ENCODE measurements at places on chromosomes 4 and X.

GRCh38 chr4:2598511-2599303, 62.3 kb downstream of the FAM193A start:
- DNase-seq: no peak

DNA sequence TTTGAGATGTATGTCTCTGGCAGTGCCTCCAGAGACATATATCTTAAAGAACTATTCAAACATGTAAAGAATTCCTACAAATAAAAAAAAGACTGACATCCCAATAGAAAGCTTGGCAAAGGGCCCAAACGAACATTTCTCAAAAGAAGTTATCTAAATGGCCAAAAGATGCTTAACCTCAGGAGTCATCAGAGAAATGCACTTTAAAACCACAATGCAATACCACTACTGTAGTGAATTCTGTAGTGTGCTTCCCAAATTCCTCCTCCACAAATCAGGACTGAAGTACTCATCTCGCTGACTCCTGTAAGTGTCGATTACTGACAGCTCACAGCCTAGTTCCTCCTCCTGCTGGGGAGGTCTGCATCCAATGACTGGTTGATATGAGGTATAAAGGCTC, 129.0 kb upstream of the MAMLD1 start:
- no peak for DNase-seq

DNA sequence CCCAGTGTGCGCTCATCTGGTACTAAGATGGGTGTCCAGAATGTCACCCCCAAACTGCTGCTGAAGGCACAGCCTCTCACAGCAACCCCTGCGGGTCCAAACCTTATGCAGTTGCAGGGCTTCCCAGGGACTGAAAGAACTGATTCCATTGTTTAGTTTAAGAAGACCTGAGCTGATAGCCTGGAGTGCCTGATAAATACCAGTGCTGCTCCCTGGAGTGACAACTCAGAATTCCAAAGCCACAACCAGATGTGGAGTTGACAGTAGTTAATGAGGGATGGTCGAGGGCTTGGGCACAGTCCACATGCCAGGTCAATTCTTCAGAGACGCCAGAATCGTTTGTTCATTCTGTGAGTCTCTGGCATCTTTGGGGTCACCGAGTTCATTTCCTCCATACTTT, 71.2 kb downstream of the LNX1 start:
- DNase-seq: no peak

DNA sequence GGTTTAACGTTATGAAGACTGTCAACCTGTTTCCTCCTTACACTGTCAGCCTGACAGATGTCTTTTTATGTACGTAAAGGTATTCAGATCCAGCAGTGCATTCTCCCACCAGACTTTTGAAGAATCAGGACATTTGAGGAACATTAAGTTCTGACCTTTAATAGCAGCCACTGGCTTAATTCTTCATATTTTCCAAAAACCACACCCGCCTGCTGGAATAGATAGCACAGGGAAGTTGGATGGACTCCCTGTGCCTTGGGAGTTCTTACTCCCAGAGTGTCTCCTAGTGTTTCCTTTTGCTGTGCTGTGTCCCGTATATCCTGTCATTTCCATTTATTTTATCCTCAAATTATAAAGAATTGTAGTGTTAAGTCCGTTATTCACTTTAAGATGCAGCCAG, 94.5 kb downstream of the AFF1 start:
- no peak for DNase-seq

DNA sequence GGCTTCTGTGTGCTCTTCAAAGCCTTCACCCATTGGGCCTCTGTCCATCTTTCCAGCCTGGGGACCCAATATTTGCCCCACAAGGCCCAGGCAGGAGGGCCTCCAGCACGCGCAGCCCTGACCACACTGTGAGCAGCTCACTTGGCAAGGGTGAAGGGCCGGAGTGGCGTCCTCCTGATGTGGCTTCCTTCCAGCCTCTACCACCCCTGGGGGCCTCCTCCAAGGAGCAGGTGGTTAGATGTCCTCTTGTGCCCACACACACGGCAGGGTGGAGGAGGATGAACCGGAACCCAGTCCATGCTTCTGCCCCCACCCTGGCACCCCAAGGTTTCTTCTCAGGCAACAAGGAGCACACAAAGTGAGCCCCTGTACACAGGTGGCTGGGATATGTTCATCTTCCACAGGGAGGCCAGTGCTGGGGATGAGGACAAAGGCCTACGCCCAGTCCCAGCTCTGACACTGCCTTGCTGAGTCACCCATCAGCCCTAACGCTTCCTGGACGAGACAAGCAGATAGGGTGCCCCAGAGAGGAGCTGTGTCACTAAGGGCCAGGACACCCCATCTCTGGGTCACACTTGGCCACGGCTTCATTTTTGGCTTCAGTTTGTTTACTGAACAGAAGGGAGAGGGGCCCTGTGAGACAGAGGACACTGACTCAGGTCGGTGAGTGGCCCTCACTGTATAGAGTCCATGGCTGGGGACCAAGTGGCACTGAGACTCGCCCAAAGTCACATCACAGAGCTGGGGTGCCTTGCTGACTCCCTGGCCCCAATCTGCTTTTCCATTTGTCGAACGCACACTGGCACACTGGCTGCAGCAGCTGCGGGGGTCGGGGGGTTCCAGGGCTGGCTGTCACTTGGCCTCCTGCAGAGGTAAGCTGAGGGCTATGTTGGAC, 1.9 kb downstream of the UBL4A start:
- DNase-seq: no peak

DNA sequence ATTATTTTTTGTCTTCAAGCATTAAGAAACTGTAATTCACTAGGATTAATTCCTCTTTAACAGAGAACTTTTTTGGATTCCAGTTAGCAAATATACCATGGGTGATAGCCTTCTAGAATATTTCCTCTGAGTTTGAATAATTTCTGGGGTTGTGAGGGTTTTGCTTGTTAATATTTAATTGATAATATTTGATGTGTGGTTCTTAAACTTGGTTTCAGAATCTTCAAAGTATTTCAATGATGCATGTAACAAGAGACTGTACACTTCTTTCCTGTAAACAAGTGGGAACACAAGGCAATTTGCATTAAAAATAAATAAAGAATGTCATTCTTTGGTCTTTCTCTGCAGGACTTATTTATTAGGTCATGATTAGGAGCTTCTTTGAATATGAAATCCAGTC, 9.5 kb upstream of the C4orf51 start:
- no peak for DNase-seq

DNA sequence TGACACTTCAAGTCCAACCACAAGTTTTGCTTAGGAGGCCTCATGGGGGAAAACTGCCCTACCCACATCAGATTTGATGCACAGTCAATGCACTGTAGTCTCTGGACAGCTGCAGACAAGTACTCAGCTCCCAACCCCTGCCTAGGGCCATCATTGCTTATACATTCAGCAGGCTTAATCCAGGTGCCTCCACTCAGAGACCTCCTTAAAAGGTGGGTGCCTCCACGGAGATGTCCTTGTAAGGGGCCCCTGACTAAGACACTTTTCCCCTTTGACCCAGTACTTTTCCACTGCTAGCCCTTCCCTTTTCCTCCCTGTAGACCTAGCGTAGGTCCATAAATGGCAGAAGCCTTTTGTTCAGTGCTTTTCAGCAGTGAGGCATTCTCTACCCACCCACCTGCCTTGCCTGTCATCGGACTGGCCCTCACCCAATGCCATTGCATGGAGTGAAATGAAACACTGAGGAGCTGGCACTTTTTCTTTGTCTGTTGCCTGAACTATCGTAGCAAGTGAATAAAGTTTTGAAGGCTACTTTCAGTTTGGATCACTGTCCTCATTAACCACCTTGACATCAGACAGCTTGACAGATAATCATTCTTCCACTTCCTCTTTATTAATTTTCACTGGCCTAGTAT, 23.8 kb upstream of the PLK4 start:
- no peak for DNase-seq

- no peak for DNase-seq
These were observed 902.1 kb upstream of the LCORL start for GRCh38 chr4:18923496-18924161.

- no peak for DNase-seq
These were observed 1.1 kb upstream of the CD38 start for GRCh38 chr4:15776871-15777648.

- no peak for DNase-seq
These were observed 234.5 kb upstream of the SLIT2 start for GRCh38 chr4:20017070-20017776.

GRCh38 chr4:123390846-123391456, 5.6 kb upstream of the SPRY1 start:
- no peak for DNase-seq

DNA sequence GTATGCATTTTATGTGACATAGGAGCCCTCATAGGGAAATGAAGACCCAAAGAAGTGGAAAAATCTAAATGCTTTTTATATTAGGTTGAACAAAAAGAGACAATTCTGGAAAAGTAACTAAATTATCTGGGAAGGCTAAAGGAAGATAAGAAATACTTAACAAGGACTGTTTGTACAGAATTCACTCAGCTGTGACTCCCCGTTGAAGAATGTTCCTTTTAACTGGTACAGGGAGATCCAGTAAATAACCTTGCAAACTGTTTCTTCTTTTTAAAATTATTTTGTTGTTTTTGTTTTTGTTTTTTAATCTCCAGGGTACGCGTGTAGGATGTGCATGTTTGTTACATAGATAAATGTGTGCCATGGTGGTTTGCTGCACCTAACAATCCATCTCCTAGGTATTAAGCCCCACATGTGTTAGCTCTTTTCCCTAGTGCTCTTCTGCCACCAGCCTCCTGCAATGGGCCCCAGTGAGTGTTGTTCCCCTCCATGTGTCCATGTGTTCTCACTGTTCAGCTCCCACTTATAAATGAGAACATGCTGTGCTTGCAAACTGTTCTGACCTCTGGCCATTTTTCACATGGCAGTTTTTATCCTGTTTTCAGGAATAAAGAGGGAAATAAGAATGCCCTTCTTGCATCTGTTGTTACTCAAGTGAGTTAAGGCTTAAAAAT, 81.7 kb downstream of the PWWP3B start:
- DNase-seq: no peak

DNA sequence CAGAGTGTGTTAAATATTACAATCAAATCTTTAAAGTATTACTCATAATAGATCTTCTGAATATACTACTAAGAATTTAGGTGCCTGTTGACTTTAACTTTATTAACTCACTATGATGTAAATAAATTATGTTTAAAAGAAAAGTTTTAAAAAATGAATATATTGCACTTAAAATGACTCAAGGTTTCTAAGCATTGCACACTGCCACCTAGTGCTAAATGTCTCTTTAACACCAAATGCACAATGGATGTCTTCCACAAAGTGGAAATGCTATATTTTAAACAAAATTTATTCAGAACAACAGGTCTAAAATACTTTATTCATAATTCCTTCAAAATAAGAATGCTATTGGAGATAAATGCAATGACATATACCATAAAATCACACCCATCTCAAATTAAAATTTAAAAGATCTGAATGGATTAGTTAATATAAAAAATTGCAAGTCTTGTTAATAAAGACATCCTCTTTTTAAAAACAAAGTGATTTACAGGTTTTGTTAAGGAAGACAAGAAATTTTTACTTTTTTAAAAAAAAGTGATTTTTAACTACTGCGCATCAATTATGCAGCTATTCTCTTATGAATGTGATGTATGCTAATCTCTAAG, 5.5 kb downstream of the INPP4B start:
- no peak for DNase-seq

DNA sequence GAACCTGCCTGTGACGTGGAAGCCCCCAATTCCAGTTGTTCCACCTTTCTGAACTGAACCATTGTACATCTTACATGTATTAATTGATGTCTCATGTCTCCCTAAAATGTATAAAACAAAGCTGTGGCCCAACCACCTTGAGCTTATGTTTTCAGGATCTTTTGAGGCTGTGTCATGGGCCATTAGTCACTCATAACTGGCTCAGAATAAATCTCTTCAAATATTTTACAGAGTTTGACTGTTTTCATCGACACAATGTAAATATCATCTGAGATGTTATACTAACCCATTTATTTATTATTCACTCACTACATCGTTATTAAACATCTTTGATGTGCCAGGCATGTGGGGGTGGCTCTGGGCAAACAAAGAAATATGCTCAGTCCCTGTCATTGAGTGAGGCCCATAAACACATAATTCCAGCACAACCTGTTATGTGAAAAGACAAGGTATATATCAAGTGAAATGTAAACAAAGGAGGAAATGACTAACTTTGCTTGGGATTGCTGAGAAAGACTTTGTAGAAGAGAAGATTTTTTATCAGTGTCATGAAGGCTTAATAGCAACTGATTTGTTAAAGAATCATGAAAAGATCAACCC, 34.5 kb upstream of the PPM1K start:
- no peak for DNase-seq

GRCh38 chr4:121789960-121790829, 10.9 kb upstream of the EXOSC9 start:
- no peak for DNase-seq

GRCh38 chr4:146061610-146062334, 113.7 kb upstream of the LSM6 start:
- no peak for DNase-seq

- DNase-seq: no peak
These were observed 63.8 kb upstream of the SLC4A4 start for GRCh38 chr4:71275004-71275403.

DNA sequence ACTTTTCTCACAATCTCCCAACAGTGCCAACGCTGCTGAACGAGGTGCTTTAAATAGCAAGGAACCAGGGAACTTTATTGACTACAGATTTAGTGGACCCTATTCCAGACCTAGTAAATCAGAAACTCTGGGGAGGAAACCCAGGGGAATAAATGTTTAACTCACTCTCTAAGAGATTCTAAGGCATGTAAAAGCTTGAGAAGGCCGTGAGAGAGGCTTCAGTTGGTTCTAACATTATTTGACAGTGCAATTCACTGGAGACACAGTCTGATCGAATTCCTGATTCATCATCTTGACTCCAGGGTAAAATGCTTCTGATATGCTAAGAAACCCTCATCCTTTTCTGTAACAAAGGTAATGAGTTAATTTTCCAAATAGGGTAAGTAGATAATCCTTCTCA, 494.4 kb downstream of the KCNIP4 start:
- DNase-seq: no peak

DNA sequence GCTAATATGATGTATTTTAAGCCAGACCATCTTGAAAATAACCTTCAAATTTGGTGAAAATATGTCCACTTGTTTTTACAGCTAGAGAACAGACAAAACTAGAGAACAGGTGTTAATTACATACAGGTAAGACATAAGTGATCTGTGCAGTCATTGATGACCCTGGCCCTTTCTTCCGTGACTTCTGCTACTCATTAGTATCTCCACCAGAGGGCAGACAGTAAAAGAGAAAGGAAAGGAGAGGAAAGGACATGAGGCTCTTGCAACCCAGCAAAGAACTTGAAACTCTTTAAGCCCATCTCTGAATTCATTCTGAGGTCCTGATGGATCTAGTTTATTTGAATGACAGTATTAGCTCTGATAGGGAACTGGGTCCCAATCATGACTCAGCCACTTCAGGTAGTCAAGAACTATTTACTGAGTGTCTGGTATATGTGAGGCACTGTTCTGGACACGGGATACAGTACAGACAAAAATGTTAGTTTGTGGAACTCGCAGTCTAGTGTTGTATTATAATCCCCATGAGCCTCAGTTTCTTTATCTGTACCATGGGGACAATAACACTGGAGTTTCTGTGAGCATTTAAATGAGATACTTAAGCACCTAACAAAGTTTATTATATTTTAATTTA, 121.0 kb upstream of the TEX13D start:
- no peak for DNase-seq

GRCh38 chrX:16114611-16115010, 8.8 kb upstream of the GRPR start:
- no peak for DNase-seq

- no peak for DNase-seq
These were observed 24.0 kb upstream of the SNCA start for GRCh38 chr4:89860971-89861370.
